ENCODE measurements at places on chromosomes 4 and X.
A peak's percentile ranks its signal among the peaks of the same experiment; 100 is the strongest.

DNA sequence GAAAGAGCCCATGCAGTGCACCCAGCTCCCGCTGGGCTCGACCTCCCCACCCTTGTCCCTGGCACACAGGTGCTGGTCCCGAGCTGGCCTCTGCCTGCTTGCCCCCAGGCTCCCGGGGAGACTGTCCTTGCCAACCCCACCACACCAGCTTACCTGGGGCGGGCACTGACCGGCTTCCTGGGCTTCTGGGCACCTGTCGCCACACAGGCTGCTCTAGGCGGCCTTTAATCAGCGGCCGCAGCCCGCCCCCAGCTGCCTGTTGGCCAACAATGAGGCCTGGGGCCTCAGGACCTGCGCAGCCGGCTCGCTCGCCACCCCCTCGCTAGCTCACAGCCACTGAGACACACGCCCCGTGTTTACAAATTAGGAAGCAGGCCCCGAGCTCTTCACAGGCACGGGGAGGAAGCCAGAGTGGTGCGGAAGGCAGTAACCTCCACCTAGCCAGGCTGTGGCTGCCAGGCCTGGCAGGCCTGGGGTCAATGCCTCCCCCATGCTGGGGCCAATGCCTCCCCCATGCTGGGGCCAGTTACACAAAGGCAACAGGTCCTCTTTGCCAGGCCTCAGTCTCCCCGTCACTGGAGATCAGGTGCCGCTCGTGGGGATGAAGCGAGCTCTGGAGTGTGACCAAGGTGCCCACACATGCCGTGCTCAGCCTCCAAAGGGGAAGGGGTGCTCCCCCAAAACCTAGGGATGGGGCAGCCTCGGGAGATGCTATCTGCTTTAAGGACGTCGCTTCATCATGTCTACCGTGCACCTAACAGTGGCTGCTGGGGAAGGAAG, at the start of gene TREX2:
TSS of gene TREX2 (minus strand) at position 201 of the 780 bp plus-strand sequence. CDS start 626 bp downstream, outside the sequence.
- DNase-seq, result no peak

GRCh38 chrX:150196285-150196684, 166.8 kb upstream of the MAMLD1 start:
- no peak for DNase-seq

DNA sequence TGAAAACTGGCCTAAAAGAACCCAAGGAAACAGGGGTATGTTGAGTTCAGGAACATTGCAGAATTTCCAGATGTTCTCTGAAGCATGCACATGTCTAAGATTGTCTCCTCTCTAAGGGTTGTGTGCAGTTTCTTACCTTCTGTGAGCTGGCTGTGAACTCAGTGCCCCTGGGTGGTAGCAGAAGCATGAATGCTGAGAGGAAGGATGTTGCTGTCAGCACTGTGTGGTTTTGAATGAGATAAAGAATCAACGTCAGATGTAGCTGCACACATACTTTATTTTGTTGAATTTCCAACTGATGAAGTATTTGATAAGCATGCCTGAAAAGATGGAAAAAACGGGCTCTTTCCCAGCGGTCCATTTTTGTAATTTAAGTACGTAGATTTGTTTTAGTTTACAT, 23.8 kb upstream of the CD38 start:
- no peak for DNase-seq

DNA sequence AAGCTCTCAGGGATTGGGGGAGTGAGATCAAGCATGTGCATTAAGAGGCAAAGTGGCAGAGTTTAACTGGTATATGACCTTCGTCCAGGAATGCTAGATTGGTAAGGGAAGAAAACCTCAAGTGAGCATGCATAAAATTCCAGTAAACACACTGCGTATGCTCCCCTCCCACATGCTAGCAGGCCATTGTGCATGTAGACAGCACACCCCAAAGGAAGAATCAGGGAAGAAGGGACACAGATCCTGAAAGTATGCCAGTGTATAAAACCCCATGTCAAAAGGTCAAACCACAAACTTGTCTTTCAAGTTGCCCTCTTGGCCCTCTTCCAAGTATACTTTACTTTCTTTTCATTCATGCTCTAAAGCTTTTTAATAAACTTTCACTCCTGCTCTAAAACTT, 405.2 kb upstream of the CNKSR2 start:
- DNase-seq, result no peak

- no peak for DNase-seq
Observed at GRCh38 chr4:151043803-151044515, 28.9 kb upstream of the LRBA start.

DNA sequence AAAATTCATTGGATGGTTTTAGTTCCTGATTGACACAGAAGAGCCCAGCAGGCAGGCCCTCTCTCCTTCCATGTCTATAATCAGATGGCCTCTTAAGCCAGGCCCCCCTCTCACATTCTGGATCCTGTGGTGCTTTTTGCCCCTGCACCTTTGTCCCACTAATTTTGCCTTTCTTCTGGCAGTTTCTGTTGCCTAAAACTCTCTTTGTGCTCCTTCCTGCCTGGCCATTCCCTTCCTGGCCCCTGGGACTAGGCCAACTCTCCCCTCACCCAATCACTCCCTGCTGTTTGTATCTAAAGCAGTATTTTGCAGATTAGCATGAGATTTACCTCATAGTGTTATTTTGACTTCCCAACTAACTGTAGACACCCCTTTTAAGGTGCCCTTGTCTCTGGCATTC, 42.7 kb upstream of the DDX3X start:
- no peak for DNase-seq

DNA sequence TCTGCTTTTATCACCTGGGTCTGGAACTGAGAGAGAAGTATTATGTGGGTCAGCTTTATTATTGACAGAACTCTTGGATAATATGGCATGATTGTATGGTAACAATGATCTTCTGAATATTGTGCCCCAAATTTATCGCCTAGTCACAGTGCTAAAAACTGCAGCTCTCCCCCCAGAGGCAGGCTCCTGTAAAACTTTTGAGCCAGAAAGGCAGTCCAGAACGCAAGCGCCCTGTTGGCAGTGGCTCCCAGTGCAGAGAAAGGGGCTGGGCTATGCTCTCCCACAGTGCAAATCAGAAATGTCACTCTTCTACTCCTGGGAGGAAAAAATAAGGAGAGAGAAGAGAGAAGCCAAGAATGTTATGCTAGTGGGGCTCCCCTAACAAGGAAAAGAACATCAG, 50.5 kb downstream of the HELT start:
- no peak for DNase-seq

GRCh38 chr4:187692626-187693025, 302.9 kb upstream of the ZFP42 start:
- no peak for DNase-seq

DNA sequence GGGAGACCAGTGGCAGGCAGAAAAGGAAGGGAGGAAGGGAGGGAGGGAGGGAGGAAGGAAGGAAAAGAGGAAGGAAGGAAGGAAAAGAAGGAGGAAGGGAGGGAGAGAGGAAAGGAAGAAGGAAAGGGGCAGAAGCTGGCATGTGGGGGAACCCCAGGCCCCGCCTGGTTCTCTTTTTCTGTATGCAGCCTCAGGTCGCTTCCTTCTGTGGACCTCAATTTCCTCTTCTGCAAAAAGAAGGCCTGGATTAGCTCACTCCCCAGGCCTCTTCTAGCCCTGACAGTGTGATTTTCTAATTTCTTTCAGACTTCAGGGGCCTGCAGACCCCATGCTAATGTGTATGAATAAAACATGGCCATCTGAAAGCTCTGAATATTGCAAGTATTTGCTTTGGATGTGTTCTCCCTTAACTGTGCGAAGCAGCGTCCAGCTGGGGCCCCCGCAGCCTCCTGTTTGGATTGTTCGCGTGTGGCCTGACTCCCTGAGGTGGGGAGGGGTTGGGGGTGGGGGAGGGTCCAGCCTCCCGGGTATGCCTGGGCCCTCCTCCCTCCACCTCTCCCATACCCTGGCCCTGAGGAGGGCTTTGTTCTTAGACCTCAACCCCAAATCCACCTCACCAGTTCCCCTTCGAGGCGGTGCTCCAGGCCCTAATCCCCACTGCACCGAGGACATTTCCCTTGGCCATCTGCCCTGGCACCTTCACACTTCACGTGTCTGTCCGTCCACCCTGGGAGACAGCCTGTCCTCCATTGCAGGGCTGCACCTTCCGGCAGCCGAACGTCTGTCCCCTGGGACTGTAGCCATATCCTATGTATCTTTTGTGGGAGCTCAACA, 199.9 kb upstream of the ATP6AP2 start:
- DNase-seq, result no peak

DNA sequence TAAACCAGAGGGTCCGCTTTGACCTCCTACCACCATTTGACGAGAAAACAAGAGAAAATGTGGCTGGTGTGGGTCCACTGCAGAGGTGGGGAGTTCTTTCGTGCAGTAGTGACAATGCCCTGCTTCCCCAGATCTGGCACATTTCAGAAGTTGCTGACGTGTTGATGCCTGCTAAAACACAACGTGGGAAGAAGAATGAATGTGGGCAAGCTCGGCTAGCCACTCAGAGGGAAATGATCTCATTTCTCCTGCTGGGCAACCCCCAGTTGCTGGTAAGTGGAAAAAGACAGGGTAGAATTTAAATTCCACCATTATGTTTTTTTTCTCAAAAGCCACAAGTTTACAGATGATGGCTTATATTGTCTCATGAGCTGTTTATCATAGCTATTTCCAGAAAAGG, 77.9 kb downstream of the LUZP4 start:
- no peak for DNase-seq

DNA sequence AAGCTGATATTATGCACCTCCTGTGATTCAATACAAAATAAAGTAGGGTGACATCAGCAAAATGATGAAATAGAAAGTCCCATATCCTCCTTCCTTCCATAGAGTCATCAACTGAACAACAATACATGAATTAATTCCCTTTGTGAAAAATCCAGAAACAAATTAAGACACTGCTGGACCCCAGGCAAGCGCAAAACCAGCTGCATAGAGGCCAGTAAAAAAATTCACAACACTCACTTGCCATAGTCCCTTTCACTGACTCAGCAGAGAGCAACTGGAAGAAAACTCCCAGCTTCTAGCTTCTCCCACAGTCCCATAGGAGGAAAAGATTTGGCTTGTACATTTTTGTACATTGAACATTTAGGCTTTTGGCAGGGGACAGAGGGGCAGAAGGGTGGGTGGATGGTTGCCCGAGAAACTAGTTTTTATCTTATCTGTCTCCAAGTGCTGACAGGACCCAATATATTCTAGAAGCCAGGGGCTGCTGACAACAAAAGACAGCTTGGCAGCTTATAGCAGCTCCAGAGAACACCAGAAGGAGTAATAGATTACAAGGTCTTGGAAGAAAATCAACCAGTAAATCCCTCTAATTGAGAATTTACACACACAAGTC, 124.6 kb downstream of the NDST3 start:
- no peak for DNase-seq

GRCh38 chr4:170386971-170387370, 297.2 kb upstream of the AADAT start:
- DNase-seq, result no peak

DNA sequence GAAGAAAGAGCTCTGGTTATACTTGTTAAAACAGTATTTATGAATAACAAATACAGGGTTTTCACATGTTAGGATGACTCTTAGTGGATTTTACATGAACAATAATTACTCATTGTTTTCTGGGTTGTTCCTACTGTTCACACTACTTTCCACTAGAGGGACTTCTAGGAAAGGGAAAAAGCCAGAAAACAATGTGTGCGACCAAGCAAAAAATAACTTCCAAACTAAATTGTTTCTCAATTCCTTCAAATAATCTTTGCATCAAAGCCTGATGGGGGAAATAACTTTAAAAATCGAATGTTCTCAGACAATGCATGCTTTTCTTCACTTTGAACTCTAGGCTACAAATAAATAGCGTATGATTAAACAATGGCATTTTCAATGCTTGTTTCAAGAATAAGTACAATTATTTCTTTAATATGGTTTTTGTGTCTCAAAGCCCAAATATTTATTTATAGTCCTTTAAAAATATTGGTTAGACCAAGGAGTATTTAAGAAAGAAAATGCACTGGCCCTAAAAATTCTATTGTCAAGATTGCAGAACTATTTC, 72.1 kb upstream of the ETNPPL start:
- DNase-seq, result peak; percentile 6

- no peak for DNase-seq
Observed at GRCh38 chr4:75654905-75655304, 18.3 kb downstream of the G3BP2 start.

DNA sequence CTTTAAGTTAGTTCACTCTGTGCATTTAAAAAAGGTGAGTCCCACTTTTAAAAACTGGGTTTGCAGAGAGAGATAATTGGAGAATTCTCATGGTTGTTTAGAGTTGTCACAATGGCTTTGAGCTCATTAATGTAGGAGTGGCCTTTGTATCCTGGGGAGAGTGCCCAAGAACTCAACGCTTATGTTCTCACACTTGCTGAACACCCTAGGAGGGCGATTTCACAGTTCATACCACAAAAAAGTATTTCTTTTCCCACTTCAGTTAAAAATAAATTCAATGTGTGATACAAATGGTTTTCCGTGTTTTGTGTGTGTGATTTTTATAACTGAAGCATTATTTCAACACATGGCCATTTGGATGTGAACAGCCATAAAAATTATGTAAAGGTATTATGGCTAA, 8.4 kb downstream of the EMCN start:
- DNase-seq, result no peak

- DNase-seq, result no peak
Observed at GRCh38 chr4:125062115-125063050, 252.4 kb upstream of the FAT4 start.

GRCh38 chrX:40108959-40109287, 11.2 kb upstream of the BCOR start:
- no peak for DNase-seq

GRCh38 chr4:102168580-102168979, 176.7 kb downstream of the SLC39A8 start:
- no peak for DNase-seq

- no peak for DNase-seq
Observed at GRCh38 chr4:142309772-142310171, 536.3 kb downstream of the INPP4B start.

DNA sequence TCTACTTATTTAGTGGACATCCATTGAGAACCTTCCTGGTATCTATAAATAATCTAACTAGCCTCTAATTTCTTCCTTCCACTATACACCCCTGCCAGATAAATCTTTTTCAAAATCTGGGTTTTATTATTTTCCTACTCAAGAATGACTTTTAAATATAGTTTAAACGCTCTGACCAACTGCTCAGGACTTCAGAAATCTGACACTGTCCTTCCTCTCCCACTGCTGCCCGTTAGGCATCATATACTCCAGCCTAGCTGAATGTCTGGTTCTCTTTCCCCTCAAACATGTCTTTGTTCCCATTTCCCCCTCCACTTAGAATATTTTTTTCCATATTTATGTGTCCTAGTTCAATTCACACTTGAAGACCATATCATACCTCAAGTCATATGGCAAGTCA, 35.2 kb upstream of the CBLL2 start:
- no peak for DNase-seq

DNA sequence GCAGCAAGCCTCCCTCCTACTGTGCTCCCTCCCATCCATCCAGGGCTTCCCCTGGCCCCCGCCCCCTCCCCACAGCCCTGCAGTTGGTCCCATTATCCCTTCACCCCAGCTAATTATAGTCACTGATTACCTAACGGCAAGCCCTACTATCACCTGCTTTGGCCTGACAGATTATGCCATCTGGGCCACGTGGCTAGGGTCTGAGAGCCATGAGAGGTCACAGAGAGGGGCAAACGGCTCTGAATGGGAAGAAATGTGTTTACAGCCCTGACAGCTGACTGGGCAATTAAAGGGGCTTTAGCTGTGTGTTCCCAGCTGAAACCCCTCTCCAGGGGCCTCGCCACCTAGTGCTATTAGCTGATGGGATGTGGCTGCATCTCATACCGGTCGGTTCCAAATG, 134.4 kb upstream of the CPEB2 start:
- no peak for DNase-seq

All from GM10248 (cell line).